ENCODE measurements at places on chromosomes 13 and 19.

DNA sequence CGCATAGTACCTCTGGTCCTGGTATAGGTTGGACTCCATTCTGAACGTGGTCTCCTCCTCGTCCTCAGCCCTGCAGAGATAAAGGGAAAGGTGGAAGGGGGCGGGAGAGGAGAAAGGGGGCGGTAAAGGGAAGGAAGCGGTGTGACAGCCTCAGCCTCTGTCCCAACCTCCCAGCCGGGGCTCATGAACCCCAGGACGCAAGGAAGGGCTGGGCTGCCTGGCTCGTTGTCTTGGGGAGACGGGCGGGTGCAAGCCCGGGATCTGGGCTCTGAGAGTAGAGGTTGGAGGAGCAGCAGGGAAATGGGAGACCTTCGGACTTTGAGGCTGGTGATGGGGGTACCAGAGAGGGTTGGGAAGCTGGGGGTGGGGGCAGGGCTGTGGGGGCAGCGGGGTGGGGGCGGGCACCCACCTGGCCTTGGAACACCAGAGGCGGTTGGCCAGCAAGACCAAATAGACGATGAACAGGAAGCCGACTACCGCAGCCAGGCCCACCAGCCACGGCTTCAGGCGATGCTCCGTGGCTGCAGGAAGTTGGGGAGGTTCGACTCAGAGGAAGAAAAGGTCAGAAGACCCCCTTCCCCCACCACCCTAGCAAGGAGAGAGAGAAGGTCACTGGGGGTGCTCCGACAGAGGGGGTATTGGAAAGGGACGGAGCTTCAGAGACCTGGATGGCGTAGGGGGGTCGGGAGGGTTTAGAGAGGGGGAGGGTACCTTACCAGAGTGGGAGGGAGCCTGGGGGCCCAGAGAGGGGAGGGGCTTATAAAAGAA is 1.7 kb downstream of the SMIM24 start:
- H3K4me3 ChIP-seq = no peak overlapping the region
- H3K36me3 ChIP-seq = no peaks in the 10 kb centered on the region
- H3K27ac ChIP-seq = no peak overlapping the region
- no peak for DNase-seq
- H3K4me1 ChIP-seq = no peaks in the 10 kb centered on the region
- H3K27me3 ChIP-seq = peaks cover 9% of the 10 kb centered on the region

GRCh38 chr19:35903550-35904179 is 1.3 kb downstream of the HCST start:
- H3K4me1 ChIP-seq = peaks cover 30% of the 10 kb centered on the region
- H3K36me3 ChIP-seq = no peaks in the 10 kb centered on the region
- peak overlapping the region; percentile 12 for H3K27ac ChIP-seq
- H3K27me3 ChIP-seq = no peaks in the 10 kb centered on the region
- H3K4me3 ChIP-seq = peak overlapping the region; percentile 53

GRCh38 chr13:52845766-52846566 is 2.5 kb downstream of the PCDH8 start:
- H3K27ac ChIP-seq = no peak overlapping the region
- H3K4me1 ChIP-seq = peaks cover 12% of the 10 kb centered on the region
- no peak overlapping the region for H3K4me3 ChIP-seq
- DNase-seq = no peak

GRCh38 chr13:104895521-104895920 is 1639.9 kb downstream of the EFNB2 start:
- H3K27me3 ChIP-seq = no peaks in the 10 kb centered on the region
- no peaks in the 10 kb centered on the region for H3K36me3 ChIP-seq
- DNase-seq = no peak
- no peak overlapping the region for H3K4me3 ChIP-seq
- peaks cover 21% of the 10 kb centered on the region for H3K4me1 ChIP-seq

GRCh38 chr13:50291611-50292010 is 276.4 kb downstream of the KCNRG start:
- DNase-seq = no peak
- H3K4me3 ChIP-seq = no peak overlapping the region
- H3K4me1 ChIP-seq = peaks cover 13% of the 10 kb centered on the region
- H3K27ac ChIP-seq = no peak overlapping the region

GRCh38 chr13:108508263-108508662 is 121.1 kb upstream of the MYO16 start:
- DNase-seq = no peak
- H3K27ac ChIP-seq = no peak overlapping the region
- no peaks in the 10 kb centered on the region for H3K36me3 ChIP-seq
- H3K4me1 ChIP-seq = no peaks in the 10 kb centered on the region
- peaks cover 29% of the 10 kb centered on the region for H3K27me3 ChIP-seq
- no peak overlapping the region for H3K4me3 ChIP-seq

DNA sequence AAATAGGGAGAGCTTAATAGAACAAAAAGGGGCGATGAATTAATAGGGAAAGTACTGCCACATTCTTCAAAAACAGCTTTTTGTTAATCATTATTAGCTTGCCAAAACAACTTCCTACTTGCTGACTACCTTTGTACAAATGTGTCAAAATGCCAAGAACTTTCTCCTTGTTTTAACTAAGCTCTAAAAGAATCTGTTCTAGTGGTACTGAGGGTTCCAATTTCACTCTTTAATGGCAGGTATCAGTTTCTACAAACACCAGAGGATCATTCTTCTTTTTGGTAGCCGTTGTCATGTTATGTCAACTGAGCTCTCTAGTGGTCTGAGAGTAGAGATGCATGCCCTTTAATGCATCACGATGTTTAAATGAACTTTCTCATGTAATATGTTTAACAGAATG is 29.4 kb upstream of the FBXL3 start:
- H3K4me3 ChIP-seq = no peak overlapping the region
- H3K27ac ChIP-seq = no peak overlapping the region
- peaks cover 27% of the 10 kb centered on the region for H3K36me3 ChIP-seq
- DNase-seq = no peak
- no peaks in the 10 kb centered on the region for H3K27me3 ChIP-seq

DNA sequence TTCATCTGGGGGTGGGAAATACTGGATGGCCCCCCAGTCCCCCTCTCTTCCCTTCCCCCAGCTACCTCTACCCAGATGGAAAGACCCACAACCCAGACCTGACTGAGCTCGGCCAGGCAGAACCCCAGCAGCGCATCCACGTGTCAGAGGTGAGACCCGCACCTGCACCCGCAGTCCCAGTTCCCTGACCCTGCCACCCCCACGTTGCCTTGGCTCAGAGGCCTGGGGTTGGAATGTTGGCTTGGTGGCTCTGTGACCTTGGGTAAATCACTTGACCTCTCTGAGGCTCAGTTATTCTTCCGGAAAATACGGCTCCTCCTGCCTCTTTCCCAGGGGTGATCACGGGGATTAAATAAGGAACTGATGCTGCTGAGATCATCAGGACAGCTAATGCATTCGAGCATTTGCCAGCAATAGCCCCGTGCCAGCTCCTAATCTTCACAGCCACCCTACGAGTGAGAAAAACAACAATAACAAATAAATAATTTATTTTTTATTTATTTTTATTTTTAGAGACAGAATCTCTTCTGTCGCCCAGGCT is 12.3 kb downstream of the CBLC start:
- DNase-seq = no peak
- H3K4me1 ChIP-seq = no peaks in the 10 kb centered on the region
- no peaks in the 10 kb centered on the region for H3K27me3 ChIP-seq

GRCh38 chr19:1836458-1837221 is 11.6 kb downstream of the REXO1 start:
- H3K4me3 ChIP-seq = no peak overlapping the region
- peaks cover 12% of the 10 kb centered on the region for H3K4me1 ChIP-seq
- no peak overlapping the region for H3K27ac ChIP-seq
- no peaks in the 10 kb centered on the region for H3K36me3 ChIP-seq

- no peaks in the 10 kb centered on the region for H3K36me3 ChIP-seq
- H3K4me1 ChIP-seq = peaks cover 32% of the 10 kb centered on the region
- H3K4me3 ChIP-seq = no peak overlapping the region
- no peak for DNase-seq
- H3K27ac ChIP-seq = peak overlapping the region; percentile 2
These were observed 12.0 kb downstream of the ELF1 start for GRCh38 chr13:41006978-41007743.

DNA sequence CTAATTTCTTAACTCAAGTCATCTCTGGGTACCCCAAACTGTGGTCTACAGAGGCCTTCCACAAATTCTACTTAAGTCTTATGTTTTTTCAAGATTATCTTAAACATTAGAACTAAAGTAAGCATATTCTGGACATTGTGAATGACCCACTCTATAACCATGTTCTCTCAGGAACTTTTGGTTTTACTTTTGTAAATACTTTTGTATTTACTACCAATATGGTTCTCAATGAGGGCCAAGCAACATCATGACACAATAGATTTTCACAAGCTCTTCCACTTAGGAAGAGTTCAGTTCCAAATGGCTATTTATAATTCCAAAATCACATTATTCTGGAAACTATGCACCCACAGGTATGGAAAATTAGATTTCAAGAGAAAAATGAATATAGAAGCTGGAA is 10.8 kb downstream of the DIAPH3 start:
- H3K36me3 ChIP-seq = peaks cover 13% of the 10 kb centered on the region
- peaks cover 28% of the 10 kb centered on the region for H3K4me1 ChIP-seq
- no peak overlapping the region for H3K4me3 ChIP-seq
- H3K27ac ChIP-seq = no peak overlapping the region
- no peaks in the 10 kb centered on the region for H3K27me3 ChIP-seq

GRCh38 chr19:1945899-1946298 is 4.9 kb downstream of the CSNK1G2 start:
- H3K27me3 ChIP-seq = no peaks in the 10 kb centered on the region
- no peak overlapping the region for H3K4me3 ChIP-seq
- no peak overlapping the region for H3K27ac ChIP-seq
- H3K36me3 ChIP-seq = no peaks in the 10 kb centered on the region
- DNase-seq = no peak
- peaks cover 26% of the 10 kb centered on the region for H3K4me1 ChIP-seq

- no peak overlapping the region for H3K4me3 ChIP-seq
- H3K27me3 ChIP-seq = no peaks in the 10 kb centered on the region
- no peak overlapping the region for H3K27ac ChIP-seq
- no peaks in the 10 kb centered on the region for H3K4me1 ChIP-seq
These were observed 47.6 kb downstream of the N4BP2L2 start for GRCh38 chr13:32491028-32491427.

- peaks cover 9% of the 10 kb centered on the region for H3K36me3 ChIP-seq
- no peak overlapping the region for H3K4me3 ChIP-seq
- H3K27ac ChIP-seq = no peak overlapping the region
- H3K27me3 ChIP-seq = peaks cover 23% of the 10 kb centered on the region
- H3K4me1 ChIP-seq = no peaks in the 10 kb centered on the region
These were observed 5.2 kb upstream of the MLNR start for GRCh38 chr13:49214917-49215376.

DNA sequence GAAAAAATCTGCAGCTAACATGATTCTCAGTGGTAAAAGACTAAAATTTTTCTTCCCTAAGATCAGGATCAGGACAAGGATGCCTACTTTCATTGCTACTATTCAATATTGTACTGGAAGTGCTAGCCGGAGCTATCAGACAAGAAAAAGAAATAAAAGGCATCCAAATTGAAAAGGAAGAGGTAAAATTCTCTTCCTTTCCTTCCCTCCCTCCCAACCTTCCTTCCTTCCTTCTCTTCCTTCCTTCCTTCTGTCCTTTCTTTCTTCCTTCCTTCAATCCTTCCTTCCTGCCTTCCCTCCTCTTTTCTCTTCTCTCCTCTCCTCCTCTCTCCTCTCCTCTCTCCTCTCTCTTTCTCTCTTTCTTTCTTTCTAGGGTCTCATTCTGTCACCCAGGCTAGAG is 26.7 kb upstream of the LRP3 start:
- H3K4me1 ChIP-seq = peaks cover 9% of the 10 kb centered on the region
- H3K27ac ChIP-seq = no peak overlapping the region
- H3K4me3 ChIP-seq = no peak overlapping the region

- H3K27ac ChIP-seq = peak overlapping the region; percentile 1
- no peak overlapping the region for H3K4me3 ChIP-seq
- H3K36me3 ChIP-seq = no peaks in the 10 kb centered on the region
- H3K27me3 ChIP-seq = no peaks in the 10 kb centered on the region
- peaks cover 52% of the 10 kb centered on the region for H3K4me1 ChIP-seq
- DNase-seq = no peak
These were observed 250.0 kb downstream of the DNAJC15 start for GRCh38 chr13:43273362-43273761.

DNA sequence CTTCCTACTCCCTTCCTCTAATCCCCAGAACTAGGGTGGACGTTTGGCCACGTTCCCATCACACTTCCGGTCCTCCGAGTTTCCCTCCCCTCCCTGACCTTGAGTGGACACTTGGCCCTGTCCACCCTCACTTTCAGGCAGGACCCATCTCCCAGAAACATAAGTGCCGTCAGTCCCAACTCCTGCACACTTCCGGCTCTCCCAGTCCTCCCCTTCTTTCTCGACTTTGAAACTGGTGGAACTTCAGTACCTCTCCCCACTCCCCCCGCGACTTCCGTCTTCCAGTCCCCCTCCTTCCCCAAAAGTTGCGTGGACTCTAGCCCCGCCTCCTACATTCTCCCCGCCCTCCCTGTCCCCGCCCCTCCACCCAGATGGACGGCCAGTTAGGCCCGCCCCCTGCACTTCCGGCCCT is 278 bp upstream of the ZNF274 start:
- peaks cover 61% of the 10 kb centered on the region for H3K36me3 ChIP-seq
- peak overlapping the region; percentile 99 for H3K27ac ChIP-seq
- no peaks in the 10 kb centered on the region for H3K27me3 ChIP-seq
- H3K4me1 ChIP-seq = peaks cover 12% of the 10 kb centered on the region

GRCh38 chr19:869245-870177 is 10.0 kb downstream of the CFD start:
- no peaks in the 10 kb centered on the region for H3K27me3 ChIP-seq
- H3K36me3 ChIP-seq = peaks cover 8% of the 10 kb centered on the region
- H3K4me1 ChIP-seq = peaks cover 45% of the 10 kb centered on the region
- no peak overlapping the region for H3K4me3 ChIP-seq
- H3K27ac ChIP-seq = peak overlapping the region; percentile 86
- DNase-seq = no peak

- H3K36me3 ChIP-seq = no peaks in the 10 kb centered on the region
- no peaks in the 10 kb centered on the region for H3K27me3 ChIP-seq
- no peak overlapping the region for H3K27ac ChIP-seq
- no peaks in the 10 kb centered on the region for H3K4me1 ChIP-seq
These were observed 88.7 kb downstream of the SCGB2B2 start for GRCh38 chr19:34588249-34588648.

DNA sequence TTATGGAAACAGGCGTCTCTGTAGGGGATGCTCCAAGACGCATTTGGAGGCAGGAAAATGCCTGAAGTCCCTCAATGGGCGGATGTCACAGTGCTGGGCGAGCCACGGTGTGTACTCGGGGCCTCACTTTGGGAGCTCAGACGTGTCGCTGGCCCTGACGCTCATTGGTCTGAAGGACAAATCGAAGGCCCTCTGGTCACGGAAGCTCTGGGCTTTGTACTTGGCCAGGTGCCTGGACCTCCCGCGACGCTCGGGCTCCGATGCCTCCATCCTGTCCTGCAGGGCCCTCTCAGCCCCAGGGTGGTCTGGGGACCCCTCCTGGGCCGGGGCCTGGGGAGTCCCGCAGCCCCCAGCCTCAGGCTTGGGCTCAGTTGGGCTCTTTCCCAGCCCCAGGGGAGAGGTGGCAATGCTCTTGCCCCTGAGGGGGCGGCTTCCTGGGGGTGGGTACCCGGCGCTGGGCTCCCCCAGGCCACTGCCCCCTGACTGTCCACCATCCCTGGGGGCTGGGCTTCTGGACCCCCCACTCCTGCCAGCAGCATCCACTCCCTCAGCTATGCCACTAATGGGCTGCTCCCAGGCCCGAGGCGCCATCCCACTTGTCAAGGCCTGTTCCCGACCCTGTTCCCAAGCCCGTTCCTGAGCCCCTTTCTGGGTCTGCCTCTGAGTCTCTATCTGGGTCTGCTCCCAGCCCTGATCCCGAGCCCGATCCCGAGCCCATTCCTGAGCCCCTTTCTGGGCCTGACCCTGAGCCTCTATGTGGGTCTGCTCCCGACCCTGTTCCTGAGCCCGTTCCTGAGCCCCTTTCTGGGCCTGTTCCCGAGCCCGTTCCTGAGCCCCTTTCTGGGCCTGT is 39.5 kb upstream of the GRTP1 start:
- H3K27me3 ChIP-seq = no peaks in the 10 kb centered on the region
- no peak overlapping the region for H3K27ac ChIP-seq
- H3K36me3 ChIP-seq = no peaks in the 10 kb centered on the region
- H3K4me3 ChIP-seq = no peak overlapping the region

All from chondrocyte (in vitro differentiated cells).